Activated CD4-positive, alpha-beta T cell treated with anti-CD3 and anti-CD28 coated beads, Interleukin-2, amount 50 U/mL, for 48 hours (primary cell): ENCODE measurements at places on chromosomes 12 and 14.

- no peak for DNase-seq
Measured at GRCh38 chr12:130642856-130643255, 73.2 kb downstream of the RIMBP2 start.

GRCh38 chr12:77837876-77838291 lies 7.2 kb downstream of the NAV3 start:
- DNase-seq = no peak

GRCh38 chr12:80222261-80222660 lies 122.9 kb downstream of the OTOGL start:
- no peak for DNase-seq

- DNase-seq = no peak
Measured at GRCh38 chr12:18363321-18363720, 102.0 kb downstream of the PIK3C2G start.

GRCh38 chr12:79619872-79620562 lies 70.7 kb downstream of the PAWR start:
- DNase-seq = no peak

DNA sequence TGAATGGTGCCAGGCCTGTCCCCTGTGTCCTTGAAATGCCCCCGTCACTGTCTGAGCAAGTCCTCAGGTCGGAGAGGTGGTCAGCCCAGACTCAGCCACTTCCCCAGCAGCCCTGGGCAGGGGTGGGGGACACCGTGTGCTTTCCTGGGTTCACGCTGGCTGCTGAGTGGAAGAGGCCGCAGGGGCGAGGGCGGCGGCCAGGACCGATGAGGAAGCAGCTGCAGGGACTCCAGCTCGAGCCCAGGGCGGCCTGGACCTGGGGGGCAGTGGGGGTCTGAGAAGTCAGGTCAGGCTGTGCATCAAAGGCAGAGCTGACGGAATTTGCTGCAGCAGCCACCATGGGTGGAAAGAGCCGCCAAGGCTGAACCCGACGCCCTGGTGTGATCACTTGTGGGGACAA lies 28.4 kb downstream of the NOC4L start:
- DNase-seq = no peak

DNA sequence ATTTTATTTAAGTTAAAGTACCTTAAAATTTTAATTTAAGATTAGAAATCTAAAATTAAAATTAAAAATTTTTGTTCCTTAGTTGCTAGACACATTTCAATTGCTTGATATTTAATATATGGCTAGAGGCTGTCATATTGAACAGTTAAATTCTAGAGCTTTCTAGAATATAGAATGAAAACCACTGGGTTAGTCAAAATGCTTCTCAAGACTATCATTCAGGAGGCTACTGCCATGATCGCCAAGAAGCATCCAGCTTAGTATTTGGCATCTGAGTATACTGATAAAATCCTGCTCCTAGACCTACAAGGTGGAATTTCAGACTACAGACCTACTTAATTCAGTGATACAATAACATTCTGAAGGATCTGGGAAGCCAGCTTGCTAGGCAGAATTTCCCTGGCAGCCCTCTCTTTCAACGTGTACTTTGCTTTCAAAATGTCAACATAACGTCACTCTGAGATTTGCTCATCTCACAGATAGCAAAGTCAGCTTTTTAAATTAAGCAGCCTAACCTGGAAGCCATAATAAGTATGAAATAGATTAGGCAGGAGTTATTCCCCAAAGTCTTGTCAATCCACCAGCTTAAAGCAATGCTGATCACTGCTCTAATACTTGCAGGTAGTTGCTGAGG lies 525.8 kb downstream of the FSCB start:
- no peak for DNase-seq

DNA sequence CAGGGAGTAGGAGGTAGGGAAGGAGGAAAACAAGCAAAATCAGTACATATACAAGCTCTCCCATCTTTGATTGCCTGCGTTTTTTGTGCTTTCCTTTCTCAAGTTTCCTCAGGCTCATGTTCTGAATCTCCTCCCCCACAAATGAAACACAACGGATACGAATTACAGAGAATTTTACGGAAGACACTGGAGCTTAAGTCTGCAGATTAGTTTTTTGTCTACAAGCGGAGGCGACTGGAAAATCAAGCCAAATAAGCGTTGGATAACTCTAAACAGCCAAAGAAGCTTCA lies 612 bp downstream of the WBP11 start:
- DNase-seq = no peak

DNA sequence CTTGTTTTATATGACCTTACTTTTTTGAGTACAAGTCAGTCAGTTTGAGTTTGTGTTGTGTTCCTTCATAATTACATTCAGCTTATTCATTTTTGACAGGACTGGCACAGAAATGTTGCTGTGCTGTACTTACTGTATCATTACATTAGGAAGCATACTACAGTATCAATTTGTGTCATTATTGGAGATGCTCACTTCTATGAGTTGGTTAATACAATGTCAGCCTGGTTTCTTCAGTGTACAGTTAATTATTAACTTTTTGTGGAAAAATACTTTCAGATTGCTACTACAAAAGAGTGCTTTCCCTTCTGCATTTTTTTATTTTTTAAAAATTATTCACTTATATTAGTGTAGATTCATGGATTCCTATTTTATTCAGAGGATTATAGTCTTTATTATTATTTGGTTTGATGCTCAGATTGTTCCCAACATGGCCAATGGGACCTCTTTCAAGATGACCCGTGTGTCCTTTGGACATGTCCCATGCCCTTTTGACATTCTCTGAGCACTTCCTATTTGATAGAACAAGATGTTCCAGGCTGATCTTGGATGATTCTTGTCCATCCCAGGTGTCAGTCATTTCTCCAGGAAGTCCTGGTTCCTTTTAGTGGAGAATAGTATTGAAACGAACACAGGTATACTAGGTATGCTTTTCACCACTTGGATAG lies 66.6 kb downstream of the MON2 start:
- no peak for DNase-seq

DNA sequence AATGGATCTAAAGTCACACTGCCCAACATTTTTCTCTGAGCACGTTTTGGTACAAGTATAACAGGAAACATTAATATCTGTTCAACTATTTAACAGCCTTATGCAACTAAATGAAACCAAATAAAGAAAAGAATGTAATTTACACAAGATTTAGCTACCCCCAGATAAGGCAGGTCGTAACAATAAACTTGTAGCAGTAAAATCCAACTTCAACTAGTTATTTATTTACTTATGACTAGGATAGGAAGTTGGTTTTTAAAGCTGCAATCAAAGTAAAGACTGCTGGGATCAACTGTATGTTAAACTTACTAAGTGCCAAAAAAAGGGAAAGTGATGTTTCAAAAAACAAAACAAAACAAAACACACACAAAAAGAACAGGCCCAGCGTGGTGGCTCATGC lies 30.9 kb downstream of the FERMT2 start:
- no peak for DNase-seq

DNA sequence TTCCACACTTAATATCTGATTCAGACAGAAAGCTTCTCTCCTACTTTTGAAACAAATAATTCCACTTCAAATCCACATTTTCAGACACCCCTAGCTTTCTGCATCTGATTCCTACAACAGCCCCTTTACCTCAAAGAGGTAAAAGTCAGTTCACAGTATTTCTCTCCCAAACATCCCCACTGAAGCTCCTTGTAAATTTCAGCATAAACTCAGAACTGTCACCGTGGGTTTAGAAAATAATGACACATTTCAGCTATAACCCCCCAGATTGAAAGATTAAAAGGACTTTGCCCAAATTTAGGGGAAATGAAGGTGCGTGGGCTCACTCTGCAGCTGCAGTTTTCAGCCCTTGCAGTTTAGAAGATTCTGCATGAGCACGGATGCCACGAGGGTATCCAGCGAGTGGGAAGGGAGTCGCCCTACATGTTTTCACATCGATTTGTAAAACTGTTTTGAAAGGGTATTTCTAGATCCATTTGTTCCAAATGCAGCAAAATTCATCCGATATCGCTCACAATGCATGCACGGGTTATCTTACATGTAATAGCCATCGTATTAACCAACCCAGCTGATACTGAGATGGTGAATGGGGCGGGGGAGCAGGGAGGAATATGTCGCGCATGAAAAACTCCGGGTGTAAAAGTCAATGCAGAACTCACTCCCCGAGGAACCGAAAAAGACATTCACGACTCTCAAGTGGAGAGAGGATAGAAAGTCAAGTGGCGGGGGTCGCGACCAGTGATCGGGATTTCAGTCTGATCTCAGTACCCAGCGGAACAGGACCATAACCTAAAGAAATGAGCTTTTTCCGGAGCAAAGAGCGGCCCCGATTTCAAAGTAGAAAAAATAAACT lies 5.0 kb upstream of the CCND2 start:
- peak; percentile 50 for DNase-seq
